ENCODE measurements at places on chromosomes 2 and 18. TPM values are rescaled to one million over a fixed set of nuclear protein-coding genes. Genes with fewer than 3 reads are reported as not detected.

- H3K4me3 ChIP-seq = no peak overlapping the region
- H3K27me3 ChIP-seq = no peaks in the 10 kb centered on the region
Observed at GRCh38 chr2:172782506-172783164, 47.0 kb downstream of the RAPGEF4 start.

DNA sequence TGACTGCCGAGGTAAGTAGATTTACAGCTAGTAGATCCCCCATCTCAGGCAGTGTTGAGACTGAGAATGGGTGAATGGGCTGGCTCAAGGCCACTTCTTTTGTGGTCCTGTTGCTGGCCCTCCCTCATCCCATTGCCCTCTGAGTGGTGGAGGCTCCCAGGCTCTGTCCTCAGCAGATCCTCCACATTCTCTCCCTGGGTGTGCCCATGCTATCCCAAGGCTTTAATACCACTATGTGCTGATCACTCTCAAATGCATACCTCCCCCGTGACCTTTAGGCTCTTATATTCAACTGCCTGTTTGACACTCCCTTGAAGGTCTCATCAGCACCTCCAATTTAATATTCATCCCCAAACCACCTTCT is 271.8 kb downstream of the GLI2 start:
- H3K27me3 ChIP-seq = no peaks in the 10 kb centered on the region
- H3K27ac ChIP-seq = no peak overlapping the region
- H3K36me3 ChIP-seq = no peaks in the 10 kb centered on the region
- no peak overlapping the region for H3K4me3 ChIP-seq
- no peak for DNase-seq
- no peaks in the 10 kb centered on the region for H3K4me1 ChIP-seq

GRCh38 chr2:19125901-19126680 is 232.3 kb downstream of the OSR1 start:
- H3K4me3 ChIP-seq = no peak overlapping the region
- H3K4me1 ChIP-seq = peaks cover 3% of the 10 kb centered on the region
- no peaks in the 10 kb centered on the region for H3K27me3 ChIP-seq
- no peaks in the 10 kb centered on the region for H3K36me3 ChIP-seq
- DNase-seq = no peak
- no peak overlapping the region for H3K27ac ChIP-seq

The NAPG gene
- total RNA-seq = 30.1 TPM

DNA sequence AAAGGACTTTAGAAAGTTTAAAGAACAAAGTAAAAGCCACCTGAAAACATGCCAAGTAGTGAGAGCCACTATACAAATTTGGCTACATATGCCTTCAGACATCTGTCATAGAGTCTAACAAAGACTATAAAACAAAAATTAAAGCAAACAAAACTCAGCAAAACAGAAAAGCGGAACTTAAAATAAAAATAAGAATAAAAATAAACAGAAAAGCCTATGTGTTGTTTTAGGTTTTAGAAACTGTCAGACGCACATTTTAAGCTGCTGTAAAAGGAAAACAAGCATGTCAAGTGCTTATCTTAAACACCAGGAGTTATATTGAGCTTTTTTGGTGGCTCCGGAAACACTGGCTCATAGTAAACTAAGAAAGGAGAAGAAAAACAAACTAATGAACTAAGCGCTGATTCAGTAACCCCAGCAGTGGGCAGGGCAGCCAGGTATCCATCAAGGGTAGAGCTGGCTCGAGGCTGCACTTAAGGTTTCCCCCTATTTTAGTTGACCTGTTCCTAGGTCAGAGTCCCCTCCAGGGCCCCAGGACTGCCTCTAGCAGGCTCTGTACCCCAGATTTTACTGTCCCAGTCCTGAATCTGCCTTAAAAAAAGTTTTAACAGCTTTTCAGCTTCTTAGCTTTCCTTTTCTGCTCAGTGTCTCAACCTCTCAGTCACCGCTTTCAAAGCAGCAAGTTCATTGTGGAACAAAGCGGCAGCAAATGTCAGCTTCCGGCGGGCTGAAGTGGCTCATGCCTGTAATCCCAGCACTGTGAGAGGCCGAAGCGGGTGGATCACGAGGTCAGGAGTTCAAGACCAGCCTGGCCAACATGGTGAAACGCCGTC is 15.4 kb upstream of the RMC1 start:
- H3K27me3 ChIP-seq = no peaks in the 10 kb centered on the region
- no peaks in the 10 kb centered on the region for H3K36me3 ChIP-seq
- peaks cover 9% of the 10 kb centered on the region for H3K4me1 ChIP-seq
- H3K4me3 ChIP-seq = peak overlapping the region; percentile 60

The DPYSL5 gene
- not detected for total RNA-seq

The OSR1 gene
- 90.7 TPM for total RNA-seq

The VIT gene
- 23.9 TPM for total RNA-seq

DNA sequence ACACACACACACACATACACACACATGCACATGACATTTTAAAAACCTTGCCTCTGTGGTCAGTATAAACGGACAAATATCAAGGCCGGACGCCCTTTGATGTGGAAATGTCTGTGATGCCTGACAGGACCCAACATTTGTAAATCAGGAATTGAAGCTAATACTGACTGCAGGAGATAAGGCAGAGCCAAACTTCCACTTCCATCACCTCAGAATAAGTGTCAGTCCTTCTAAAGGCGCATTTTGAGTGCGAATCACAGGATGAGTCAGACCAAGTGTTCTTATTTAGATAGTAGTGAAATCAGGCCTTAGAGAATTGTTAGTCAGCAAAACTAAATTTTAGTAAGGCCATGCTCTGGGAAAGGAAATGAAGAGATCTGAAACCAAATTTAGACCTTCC is 211.7 kb upstream of the LRATD1 start:
- no peaks in the 10 kb centered on the region for H3K36me3 ChIP-seq
- no peak overlapping the region for H3K4me3 ChIP-seq
- H3K4me1 ChIP-seq = no peaks in the 10 kb centered on the region
- no peaks in the 10 kb centered on the region for H3K27me3 ChIP-seq
- H3K27ac ChIP-seq = no peak overlapping the region

The LYPD1 gene
- total RNA-seq = not detected

DNA sequence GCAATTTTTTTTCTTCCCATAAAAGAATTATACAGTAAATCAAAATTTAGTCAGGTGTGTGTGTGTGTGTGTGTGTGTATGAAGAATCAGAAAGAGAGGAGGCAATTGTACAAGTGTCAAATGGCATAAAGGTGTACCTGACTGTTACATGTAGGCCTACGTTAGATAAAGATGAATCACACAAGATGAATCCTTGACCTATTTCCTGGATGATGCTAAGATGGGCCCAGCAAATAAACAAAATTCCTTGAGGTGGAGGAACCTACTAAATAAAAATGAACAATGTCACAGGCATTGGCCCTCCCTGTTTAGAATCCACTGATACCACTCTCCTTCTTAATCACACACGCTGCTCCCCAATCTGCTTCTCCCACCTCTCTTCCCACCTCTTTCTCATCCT is 79.7 kb upstream of the LRATD1 start:
- no peak overlapping the region for H3K4me3 ChIP-seq
- no peaks in the 10 kb centered on the region for H3K4me1 ChIP-seq
- DNase-seq = no peak
- H3K27ac ChIP-seq = no peak overlapping the region
- H3K27me3 ChIP-seq = no peaks in the 10 kb centered on the region

DNA sequence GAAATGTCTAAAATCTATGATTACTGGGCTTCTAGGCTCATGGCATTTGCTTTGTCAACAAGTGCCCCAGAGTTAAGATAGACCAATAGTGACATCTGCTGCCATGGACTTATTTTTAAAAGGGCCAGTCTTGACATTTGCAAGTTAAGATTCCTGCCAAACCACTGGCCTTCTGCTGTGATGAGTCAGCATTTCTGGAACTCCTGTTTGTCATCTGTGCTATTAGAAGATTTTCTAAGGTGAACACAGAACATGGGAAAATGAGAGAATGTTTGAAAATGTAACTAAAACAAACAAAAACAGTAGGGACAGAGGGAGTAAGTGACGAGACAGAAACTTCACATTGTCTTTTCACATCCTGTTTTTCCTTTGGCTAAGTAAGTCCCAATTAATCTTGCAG is 93.7 kb upstream of the WDR75 start:
- H3K27me3 ChIP-seq = no peaks in the 10 kb centered on the region
- peaks cover 17% of the 10 kb centered on the region for H3K4me1 ChIP-seq
- no peaks in the 10 kb centered on the region for H3K36me3 ChIP-seq
- H3K27ac ChIP-seq = peak overlapping the region; percentile 68
- no peak overlapping the region for H3K4me3 ChIP-seq
- DNase-seq = no peak

DNA sequence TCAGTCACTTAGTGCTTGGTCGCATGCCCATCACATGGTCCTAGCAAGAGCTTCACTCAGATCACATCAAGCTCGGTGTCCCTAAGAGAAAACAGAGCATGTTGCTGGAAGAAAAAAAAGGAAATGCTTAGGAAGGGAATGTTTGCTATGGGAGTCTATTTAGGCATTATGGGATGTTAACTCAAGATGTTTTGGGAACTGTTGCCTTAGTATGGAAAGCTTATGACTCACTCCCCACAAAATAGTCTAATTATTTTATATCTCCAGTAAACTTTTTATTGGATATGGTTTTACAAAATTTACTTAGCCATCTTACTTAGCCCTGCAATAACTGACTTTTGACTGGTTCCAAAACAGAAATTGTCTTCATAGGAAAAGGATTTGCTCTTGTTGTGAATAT is 439.5 kb upstream of the ZEB2 start:
- no peaks in the 10 kb centered on the region for H3K36me3 ChIP-seq
- no peak for DNase-seq
- H3K27me3 ChIP-seq = no peaks in the 10 kb centered on the region
- H3K4me1 ChIP-seq = no peaks in the 10 kb centered on the region
- H3K27ac ChIP-seq = no peak overlapping the region

- H3K4me3 ChIP-seq = no peak overlapping the region
- H3K4me1 ChIP-seq = peaks cover 30% of the 10 kb centered on the region
- DNase-seq = no peak
Observed at GRCh38 chr2:215425021-215425782, 10.7 kb downstream of the FN1 start.

DNA sequence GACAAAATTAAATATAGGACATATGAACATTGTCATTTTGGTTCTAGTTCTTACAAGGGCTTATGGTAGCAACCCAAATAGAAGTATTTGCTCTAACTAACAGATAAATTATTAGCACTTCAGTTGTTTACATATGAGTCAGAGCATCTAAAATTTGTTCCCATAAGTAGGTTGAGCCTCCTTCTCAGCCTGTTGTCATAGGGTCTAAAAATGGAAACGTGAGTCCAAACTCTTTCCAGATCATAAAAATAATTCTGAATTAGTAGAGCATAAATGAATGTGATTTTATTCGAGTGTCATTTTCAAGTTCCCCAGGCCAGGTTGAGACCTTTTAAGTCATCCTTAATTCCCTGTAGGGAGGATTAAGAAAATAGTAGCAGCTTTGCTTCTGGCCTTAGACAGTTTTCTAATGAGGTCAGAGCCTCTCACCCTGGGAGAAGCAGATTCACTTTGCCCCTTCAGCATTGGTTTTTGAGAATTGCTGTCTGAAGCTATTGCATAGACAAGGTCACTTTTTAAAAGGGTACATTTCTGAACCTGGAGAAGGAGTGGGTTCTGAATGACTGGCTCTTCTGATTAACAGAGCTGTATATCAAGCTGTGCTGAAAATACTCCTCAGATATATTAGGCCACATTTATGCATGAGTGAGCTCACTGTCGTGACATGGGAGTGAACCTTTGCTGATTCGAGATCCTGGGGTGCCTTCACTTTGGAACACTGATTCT is 164.3 kb downstream of the NEDD4L start:
- no peak overlapping the region for H3K27ac ChIP-seq
- H3K36me3 ChIP-seq = no peaks in the 10 kb centered on the region
- H3K27me3 ChIP-seq = no peaks in the 10 kb centered on the region
- H3K4me1 ChIP-seq = peaks cover 6% of the 10 kb centered on the region
- H3K4me3 ChIP-seq = no peak overlapping the region
- DNase-seq = no peak

The XDH gene
- not detected for total RNA-seq

The STARD6 gene
- not detected for total RNA-seq

DNA sequence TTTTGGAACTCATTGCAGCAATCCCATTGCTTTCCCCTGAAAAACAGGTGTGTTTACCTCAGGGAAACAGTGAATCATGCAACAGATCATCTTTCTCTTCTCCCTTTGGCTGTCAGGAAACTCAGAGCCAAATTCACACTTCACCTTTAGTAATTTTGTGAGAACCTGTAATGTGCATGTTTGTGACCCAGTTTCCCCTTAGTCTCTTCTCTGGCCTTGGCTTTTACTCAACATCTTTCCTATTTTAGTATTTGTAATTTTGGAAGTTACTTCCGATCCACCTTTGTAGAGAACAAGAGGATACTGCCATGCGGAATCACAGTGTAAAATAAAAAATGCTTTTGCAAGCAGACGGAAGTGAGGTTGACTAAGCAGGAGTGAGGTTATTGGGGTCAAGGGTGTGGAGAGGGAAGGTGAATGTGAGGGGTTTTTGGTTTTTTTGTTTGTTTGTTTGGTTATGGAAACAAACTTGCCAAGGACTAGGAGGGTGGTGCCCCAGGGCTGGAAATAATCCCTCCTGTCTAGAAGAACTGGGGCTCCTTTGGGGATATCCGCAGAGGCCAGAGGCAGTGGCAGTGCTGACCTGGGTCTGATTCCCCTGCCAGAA is 14.0 kb downstream of the ASPRV1 start:
- no peak for DNase-seq
- H3K4me1 ChIP-seq = no peaks in the 10 kb centered on the region
- no peak overlapping the region for H3K27ac ChIP-seq
- peaks cover 7% of the 10 kb centered on the region for H3K36me3 ChIP-seq
- no peak overlapping the region for H3K4me3 ChIP-seq

- no peaks in the 10 kb centered on the region for H3K4me1 ChIP-seq
- H3K36me3 ChIP-seq = peaks cover 15% of the 10 kb centered on the region
- H3K4me3 ChIP-seq = no peak overlapping the region
- no peak overlapping the region for H3K27ac ChIP-seq
- DNase-seq = no peak
- no peaks in the 10 kb centered on the region for H3K27me3 ChIP-seq
Observed at GRCh38 chr2:217722883-217723472, 279.8 kb downstream of the TNS1 start.

- H3K36me3 ChIP-seq = no peaks in the 10 kb centered on the region
- H3K4me3 ChIP-seq = no peak overlapping the region
- no peak for DNase-seq
- no peak overlapping the region for H3K27ac ChIP-seq
- H3K27me3 ChIP-seq = no peaks in the 10 kb centered on the region
Observed at GRCh38 chr2:235151152-235151551, 199.3 kb downstream of the SH3BP4 start.

- H3K27ac ChIP-seq = no peak overlapping the region
- no peaks in the 10 kb centered on the region for H3K4me1 ChIP-seq
- H3K27me3 ChIP-seq = no peaks in the 10 kb centered on the region
- H3K4me3 ChIP-seq = no peak overlapping the region
- DNase-seq = no peak
Observed at GRCh38 chr2:6965071-6965795, 48.0 kb downstream of the RNF144A start.

- no peaks in the 10 kb centered on the region for H3K4me1 ChIP-seq
- DNase-seq = no peak
- H3K27ac ChIP-seq = no peak overlapping the region
- no peak overlapping the region for H3K4me3 ChIP-seq
Observed at GRCh38 chr2:15959331-15960153, 19.2 kb downstream of the MYCN start.

The TFCP2L1 gene
- total RNA-seq = 3.4 TPM
